ENCODE measurements at places on chromosomes 7 and 10.

GRCh38 chr10:79078367-79079053 lies 9.7 kb downstream of the ZMIZ1 start:
- no peak for DNase-seq

DNA sequence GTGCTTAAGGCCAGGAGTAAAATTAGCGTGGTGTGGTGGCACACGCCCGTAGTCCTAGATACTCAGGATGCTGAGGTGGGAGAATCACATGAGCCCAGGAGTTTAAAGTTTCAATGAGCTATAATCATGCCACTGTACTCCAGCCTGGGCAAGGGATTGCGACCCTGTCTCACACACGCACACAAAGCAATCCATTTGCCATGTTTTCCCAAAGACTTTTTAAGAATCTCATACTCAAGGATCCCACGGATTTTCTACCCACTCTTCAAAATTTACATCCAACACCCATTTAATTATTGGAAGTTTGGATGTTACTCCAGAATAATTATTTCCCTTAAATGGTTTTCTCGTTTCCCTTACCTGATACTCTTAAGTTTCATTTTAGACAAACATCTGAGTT lies 47.9 kb downstream of the IGF2BP3 start:
- no peak for DNase-seq

- no peak for DNase-seq
Measured at GRCh38 chr10:114284346-114285071, 45.5 kb downstream of the VWA2 start.

DNA sequence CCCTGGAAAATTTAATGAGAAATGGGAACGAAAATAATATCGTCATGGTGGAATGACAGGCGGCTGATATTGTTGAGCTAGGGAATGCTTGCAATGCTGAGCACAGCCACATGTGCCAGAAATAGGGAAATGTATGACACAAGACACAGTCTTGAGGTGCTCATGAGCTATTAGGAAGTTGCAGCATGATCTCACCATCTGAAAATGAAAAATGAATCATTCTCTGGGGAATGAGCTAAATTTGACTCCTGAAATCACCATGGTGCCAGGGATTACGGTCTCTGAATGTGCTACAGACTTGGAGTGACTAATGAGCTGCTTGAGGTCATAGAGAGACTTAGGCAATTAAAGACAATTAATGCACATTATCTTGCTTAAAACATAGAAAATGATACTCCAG lies 845.0 kb downstream of the CNTNAP2 start:
- DNase-seq: no peak

GRCh38 chr7:116630932-116631671 lies 40.9 kb upstream of the MET start:
- peak; percentile 24 for DNase-seq

GRCh38 chr10:113980408-113981087 lies 63.1 kb upstream of the ADRB1 start:
- no peak for DNase-seq

- DNase-seq: no peak
Measured at GRCh38 chr7:114819616-114820362, 102.1 kb upstream of the MDFIC start.

GRCh38 chr10:21034241-21034640 lies 137.1 kb upstream of the NEBL start:
- DNase-seq: no peak

- DNase-seq: no peak
Measured at GRCh38 chr10:86017841-86018734, 348.5 kb downstream of the GRID1 start.

DNA sequence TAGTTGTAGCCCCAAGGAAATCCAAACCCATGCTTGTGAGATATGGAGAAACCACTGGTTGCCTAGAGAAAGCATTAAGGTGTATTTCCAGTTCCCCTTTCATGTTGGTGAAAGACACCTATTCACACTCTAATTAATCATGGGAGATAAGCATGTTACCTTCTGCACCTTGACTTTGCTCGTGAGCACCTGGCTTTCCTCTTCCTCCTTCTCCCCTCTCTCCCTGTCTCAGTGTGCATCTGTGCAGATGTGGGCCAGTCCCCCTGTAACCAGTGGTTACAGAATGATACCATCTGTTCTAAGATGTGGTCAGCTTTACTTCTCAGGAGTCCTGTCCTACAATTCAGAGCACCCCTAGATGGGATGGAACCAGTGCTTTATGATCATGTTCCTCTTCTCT lies 160.6 kb downstream of the LCOR start:
- DNase-seq: no peak

- no peak for DNase-seq
Measured at GRCh38 chr10:85048644-85049043, 720.3 kb downstream of the CCSER2 start.

DNA sequence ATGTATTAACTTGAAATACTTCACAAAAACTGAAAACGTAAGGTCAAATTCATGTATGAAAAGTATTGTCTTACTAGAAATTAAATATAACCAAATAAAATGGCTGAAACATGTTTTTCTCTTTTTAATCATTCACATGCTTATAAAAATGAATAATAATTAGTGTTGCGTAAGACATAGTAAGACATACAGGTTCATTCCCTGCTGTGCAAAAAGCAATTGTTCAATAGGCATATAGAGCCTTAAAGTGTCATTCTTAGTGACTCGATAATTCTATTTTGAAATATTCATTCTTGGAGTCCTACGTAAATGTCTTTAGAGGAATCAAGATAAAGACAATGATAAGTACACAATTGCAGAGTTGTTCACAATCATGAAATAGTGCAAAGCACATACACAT lies 337.1 kb downstream of the SUGCT start:
- no peak for DNase-seq

DNA sequence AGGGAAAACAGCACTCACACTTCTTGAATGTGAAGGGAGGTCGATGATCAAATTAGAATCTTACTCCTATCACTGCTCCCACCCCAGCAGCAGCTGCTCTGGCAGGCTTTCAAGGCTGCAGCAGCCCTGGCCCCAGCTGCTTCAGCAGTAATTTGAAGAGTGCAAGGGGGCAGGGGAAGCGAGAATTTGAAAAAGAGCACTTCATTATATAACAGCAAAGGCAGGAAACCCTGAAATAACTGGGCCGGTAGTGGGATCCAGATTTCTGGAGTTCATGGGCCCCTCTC lies 44.9 kb downstream of the MYPN start:
- DNase-seq: peak; percentile 7

GRCh38 chr10:77390481-77390891 lies 247.1 kb downstream of the KCNMA1 start:
- no peak for DNase-seq

DNA sequence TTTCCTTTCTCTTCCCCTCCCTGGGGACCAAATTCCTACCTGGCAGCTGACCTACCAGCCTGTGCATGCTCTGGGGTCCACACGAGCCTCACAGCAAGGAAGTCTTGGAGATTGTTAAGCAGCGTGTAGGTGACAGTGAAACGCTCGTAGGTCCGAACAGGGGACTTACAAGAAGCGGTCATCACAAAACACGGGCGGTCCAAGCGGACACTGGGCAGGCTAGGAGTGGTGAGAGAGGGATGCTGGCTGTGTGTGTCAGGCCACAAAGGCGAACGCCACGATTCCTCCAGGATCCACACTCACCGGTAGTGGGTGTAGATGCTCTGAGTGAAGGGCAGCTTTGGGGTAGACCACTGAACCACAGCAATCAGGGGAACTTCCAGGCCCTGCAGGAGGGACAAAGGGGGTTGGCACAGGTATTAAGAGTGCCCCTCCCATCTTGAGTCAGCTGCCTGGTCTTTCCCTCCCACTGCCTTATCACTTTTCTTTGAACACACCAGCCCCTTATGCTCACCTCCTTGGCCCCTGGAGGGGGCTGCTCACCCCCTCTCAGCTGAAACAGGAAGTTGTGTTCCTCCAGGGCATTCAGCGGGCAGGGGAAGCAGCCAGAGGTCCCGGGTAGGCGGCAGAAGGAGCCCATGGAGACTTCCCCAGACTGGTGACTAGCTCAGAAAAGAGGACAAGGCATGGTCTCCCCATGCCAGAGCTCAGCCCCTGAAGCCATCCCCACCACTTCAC lies 2.0 kb downstream of the TRAPPC14 start:
- DNase-seq: no peak

DNA sequence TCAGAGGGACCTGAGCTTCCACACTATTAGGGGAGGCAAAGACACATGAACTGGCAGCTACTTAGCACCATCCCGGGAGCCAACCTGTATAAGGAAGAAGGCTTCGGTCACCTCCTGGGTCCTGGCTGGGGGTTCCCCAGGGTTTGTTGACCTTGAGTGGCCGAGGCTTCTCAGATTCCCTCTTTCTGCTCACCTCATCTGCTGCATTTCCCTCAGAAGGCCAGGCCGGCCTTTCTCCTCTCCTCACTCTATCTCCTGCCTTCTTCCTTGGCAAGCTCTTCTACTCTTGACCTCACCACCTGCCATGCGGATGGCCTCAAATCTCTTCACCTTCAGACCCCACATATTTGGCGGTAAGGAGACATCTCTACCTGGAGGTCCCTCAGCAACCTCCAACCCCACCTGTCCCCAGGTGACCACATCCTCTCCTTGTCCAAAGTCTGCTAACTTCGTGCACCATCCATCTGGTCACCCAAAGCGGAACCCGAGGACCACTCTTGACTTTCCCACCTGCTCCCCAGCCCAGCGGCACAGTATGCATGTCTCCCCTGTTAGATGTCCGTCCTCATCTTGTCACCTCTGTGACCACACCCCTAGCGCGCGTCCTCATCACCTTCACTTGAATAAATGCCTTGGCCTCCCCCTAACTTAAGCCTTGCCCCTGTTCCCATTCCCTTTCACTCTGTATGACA lies 133.8 kb upstream of the UNC5B start:
- no peak for DNase-seq

GRCh38 chr7:125355899-125356298 lies 426.3 kb upstream of the POT1 start:
- no peak for DNase-seq

DNA sequence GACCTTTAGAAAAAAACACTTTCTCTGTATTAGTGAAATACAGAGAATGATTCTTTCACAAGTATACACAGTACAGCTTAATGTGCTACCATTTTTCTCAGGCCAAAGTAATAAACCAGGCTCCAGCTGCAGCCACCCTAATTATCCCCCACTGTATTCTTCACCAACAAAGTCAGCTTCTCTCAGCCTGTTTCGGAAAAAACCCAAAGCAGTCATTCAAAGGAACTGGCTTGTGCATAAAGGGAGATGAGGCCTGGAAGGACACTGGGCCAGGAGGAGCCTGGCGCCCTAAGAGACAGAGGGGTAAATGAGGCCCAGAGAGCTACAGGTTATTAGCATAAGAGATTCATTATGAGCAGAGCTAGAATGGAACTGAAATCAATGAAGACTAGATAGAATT lies 9.2 kb downstream of the USP54 start:
- no peak for DNase-seq

GRCh38 chr10:80455461-80456349 lies 1.6 kb downstream of the TSPAN14 start:
- DNase-seq: no peak

GRCh38 chr10:83917537-83918506 lies 221.5 kb upstream of the GHITM start:
- peak; percentile 48 for DNase-seq

All from nephron progenitor cell (in vitro differentiated cells).